NCI-H187 treated with DMSO at 0.1 percent for 48 hours (cell line): ENCODE measurements at places on chromosomes 2 and 18.

GRCh38 chr18:37717098-37717497 lies 151.5 kb upstream of the CELF4 start:
- DNase-seq = no peak

- DNase-seq = no peak
These were observed 66.2 kb downstream of the RTP5 start for GRCh38 chr2:241935774-241936173.

DNA sequence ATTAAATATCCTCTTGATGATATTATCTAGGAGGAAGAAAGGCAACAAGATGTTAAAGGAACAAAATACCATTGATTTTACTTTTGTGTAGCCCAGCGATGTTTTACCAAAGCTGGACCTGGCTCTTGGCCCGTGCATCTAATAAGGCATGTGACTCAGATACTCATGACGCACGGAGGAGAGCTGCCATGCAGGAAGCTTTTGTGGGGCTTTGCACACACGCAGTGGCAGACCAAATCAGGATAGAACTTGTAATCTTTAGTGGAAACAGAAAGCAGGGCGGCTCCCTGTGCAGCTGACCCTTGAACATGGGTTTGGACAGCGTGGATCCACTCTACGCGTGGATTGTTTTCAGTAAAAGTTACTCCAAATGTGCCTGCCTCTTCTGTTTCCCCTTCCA lies 190.0 kb downstream of the NAPG start:
- DNase-seq = no peak

DNA sequence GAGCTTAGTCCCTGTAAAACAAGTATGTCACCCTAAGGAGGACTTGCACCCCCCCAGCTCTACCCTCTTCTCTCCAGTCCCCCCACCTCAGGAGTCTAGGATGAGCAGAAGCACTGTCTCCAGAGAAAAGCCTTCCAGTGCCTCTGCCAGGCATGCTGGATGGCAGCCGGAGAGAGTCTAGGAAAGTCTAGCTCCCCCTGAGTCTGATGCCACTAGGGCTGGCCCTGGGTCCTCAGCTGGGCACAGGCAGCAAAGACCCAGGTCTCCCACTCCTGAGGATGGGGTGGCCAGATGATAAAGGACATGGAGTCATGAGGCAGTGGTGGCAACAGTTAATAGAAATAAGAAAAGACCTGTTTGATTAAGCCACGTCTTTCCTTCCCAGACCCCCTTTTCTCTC lies 225.6 kb downstream of the CYP26B1 start:
- no peak for DNase-seq

GRCh38 chr2:58634653-58635370 lies 393.7 kb upstream of the FANCL start:
- DNase-seq = no peak

DNA sequence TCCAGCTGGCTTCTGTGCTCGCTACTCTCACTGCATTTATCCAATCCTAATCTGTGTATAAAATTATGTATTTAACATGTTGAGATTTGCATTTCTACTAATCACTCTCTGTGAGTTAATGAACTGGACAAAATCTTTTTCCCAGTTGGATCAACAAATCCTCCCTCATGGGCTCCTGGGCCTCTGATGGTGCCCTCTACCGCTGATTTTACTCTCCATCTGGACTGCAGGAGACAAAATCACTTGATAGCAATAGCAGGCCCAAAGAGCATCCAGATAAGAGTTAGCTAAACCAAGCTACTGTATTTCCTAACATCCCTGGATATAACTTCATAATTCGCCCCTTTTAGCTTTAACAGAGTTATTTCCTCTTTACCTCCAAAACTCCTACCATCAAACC lies 14.4 kb downstream of the REG3G start:
- no peak for DNase-seq

DNA sequence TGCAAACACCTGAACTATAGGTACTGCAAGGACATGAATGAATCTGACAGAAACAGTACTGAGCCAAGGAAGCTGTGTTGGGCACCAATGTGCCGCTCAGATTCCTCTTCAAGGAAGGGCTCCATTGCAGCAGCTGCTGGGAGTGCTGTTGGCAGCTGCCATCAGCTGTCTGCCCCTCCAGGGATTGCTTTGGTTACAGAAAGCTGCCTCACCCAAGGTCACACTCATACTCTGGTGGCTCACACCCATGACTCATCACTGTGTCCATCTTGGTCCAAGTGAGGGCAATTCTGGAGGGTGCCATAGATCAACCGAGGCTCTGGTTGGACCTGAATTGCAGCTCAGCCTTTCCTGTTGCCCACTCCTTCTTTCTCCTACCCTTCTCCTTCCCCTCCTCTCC lies 24.4 kb upstream of the TRPM8 start:
- no peak for DNase-seq

- no peak for DNase-seq
These were observed 38.9 kb downstream of the CTAGE1 start for GRCh38 chr18:22378672-22379282.

- DNase-seq = no peak
These were observed 74.7 kb upstream of the MAP4K3 start for GRCh38 chr2:39511605-39512433.

GRCh38 chr2:70182689-70183088 lies 8.1 kb downstream of the C2orf42 start:
- DNase-seq = no peak

- DNase-seq = no peak
These were observed 169.3 kb downstream of the KCNE4 start for GRCh38 chr2:223221139-223221835.

- DNase-seq = no peak
These were observed 73.2 kb upstream of the RAB6C start for GRCh38 chr2:129906139-129906860.
